ENCODE measurements at places on chromosomes 2 and 18.

- DNase-seq = no peak
Measured at GRCh38 chr2:18498531-18498930, 61.9 kb downstream of the RDH14 start.

DNA sequence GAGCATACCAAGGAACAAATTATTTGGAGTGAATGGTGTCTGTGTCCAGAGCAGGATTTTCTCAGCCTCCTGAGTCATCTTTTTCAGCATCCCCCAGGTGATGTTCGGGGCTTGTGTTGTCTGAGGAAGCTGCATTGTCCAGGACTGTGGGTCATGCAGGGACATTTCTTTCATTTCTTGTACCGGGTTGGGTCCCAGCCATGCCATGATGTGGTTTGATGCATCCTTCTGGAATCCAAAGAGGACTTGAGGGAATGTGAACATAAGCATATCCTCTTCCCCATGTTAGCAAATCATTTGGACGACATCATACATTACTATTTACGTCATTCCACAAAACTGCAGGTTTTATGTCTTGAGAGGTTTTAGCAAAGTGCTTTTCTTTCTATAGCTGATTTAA lies 797.8 kb downstream of the CCDC85A start:
- no peak for DNase-seq

GRCh38 chr2:177543007-177543760 lies 150.6 kb downstream of the AGPS start:
- DNase-seq = no peak

GRCh38 chr18:63161032-63161760 lies 158.4 kb downstream of the BCL2 start:
- peak; percentile 71 for DNase-seq

- DNase-seq = no peak
Measured at GRCh38 chr18:35697869-35698268, 116.3 kb downstream of the GALNT1 start.

GRCh38 chr2:24077879-24078278 lies 1.8 kb upstream of the SF3B6 start:
- DNase-seq = no peak

DNA sequence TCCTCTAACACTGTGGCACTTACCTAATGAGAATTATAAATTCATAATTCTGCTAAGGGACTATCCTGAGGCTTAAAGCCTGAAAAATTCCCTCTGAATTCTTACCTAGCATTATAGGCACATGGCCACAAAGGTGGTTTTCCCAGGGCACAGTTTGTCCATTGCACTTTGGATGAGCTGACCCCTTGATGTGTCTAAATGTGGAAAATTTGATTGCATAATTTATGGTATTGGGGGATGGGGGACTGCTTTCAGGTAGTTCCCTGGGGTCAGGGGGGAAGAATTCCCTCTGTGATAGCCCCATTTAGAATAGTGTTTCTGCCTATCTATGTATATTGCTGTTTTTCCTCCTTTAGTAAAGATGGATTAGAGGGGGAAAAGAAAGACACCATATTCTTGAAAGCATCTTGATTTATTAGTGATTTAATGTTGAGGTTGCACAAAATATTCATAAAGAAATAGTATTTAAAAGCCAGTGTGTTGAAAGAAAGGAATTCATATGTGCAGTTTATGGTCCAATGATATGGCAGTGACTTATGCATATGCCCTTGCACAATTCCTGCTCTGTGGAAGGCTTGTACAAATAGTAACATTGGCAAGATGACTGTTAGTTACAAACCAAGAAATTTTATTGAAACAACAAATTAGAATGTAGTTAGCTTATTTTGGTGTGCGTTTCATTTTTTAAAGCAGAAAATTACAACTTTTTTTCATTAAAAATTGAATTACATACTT lies 8.7 kb upstream of the HTR2B start:
- DNase-seq = no peak

- DNase-seq = no peak
Measured at GRCh38 chr2:88196490-88197087, 26.4 kb downstream of the THNSL2 start.

DNA sequence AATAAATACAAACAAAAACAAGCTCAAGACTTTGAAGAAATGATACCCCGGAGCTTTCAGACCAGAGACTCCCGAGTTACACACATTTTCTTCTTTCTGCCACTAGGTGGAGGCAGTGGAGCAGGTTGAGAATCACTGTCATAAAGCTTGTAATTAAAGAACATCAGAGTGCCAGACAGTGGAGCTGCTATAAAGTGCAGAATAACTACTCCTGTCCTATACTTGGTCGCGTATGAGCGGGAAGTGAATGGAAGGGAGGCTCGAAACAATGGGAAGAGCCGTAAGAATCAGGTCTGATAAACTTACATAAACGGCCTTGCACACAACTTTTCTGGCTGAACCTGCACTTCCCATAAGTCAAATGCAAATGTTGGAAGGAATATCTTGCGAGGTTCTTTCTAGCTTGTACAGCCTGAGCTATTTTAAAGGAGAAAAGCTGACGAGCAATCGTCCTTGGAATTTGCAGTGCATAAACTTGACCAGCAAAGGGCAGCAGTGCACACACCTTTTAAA lies 189.0 kb downstream of the RPIA start:
- no peak for DNase-seq

DNA sequence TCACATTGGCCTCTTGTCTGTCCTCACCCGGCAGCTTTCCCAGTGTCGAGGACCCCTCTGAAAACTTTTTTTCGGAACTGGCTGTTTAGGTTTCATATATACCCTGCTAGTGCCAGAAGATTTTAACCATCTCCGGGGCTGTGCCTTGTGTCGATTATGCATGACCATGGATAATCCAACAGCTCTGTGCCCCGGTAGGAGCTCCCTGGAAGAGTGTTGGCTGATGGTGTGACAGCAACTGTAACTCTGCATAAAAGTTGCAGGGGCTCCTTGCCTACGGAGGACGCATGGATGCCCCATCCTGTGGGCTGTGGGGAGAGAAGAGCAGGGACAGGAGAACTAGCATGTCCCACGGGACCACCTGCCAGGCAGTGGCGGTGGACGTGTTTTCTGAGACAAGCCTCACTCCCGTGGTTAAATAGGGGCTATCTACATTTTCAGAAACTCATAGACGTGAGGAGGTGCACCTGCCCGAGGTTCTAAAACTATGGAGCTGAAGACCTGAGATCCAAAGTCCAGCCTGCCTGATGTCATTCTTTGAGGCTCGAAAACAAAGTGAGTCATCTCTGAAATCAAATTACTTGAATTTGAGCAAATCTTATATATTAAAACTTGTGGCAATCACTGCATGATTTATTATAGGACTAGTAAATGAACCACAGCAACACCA lies 437.2 kb upstream of the HS6ST1 start:
- no peak for DNase-seq

DNA sequence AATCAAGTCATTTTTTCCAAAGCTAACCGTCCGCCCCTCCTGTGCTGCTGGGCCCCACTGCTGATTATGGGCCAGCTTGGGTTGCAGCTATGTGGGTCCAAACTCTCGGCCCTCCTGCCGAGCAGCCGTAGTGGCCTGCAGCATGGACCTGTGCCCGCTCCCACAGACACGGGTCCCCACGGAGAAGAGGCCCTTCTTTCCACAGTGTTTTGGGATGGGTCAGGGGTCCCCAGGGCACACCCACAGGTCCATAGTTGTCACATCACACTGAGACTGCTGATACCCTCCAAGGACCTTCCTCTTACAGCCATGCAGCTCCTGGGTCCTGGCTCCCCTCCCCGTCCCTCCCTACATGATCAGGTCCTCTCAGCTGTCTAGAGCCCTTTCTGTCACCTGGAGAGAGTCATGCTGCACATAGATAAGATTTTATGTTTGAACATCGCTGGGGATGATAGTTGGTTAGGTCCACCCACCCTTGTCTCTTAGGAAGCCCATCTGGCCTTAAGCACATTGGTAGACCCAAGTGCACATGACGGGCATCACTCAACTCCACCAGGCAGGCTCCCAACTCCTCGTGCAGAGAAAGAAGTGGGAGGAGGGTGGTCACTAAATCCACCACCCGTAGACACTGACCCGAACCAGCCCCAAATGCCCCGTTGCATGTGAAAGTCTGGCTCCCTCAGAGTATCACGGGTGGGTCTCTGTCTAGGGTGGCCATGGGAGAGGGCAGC lies 17.5 kb downstream of the GPR55 start:
- DNase-seq = no peak

DNA sequence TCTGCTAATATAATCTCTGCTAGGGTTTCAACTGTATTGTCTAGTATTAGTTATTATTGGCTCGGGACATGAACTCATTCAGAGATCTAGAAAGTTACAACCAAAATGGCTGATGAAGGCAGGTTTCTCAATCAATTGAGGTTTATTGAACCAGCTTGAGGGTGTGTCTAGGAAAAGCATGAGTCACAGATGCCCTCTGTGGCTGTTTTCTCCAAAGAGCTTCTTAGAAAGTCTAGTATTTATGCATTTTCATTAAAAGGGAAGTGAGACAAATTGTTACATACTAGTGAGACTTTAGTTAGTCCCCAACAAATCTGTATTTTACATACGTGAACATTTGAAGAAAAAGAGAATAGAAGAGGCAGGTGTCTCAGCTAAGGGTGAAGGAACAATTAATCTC lies 23.0 kb upstream of the RTTN start:
- DNase-seq = no peak

- DNase-seq = no peak
Measured at GRCh38 chr2:170928036-170928823, 823 bp upstream of the GORASP2 start.

DNA sequence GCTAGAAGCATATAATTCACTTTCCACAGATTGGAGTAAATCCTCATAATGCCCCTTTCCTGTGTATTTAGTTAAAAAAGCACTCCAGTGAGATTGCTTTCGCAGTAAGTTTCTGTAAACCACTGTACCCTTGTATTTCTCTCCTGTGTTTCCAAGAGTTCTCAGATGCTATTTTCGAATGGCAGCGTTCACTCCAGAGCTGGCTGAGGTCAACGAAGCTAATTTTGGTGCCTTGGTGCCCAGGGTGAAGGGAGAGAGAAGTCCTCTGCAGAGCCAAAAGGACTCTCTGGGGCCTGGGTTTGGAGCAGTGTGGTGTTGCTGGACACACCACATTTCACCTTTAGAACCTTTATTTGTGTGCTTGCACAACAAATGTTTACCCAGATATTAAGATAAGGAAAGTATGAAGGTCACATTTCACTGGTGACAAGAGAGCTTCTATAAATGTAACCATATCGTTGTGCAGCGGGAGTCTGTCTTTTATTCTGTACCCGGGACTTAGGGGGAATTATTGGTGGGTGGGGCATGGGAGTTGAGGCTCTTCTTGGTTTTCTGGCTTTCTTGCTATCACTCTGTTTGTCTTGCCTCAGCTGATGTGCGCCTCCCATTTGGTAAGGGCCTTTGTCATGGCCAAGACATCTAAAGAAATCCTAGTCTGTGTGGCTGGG lies 9.9 kb downstream of the EPAS1 start:
- no peak for DNase-seq

DNA sequence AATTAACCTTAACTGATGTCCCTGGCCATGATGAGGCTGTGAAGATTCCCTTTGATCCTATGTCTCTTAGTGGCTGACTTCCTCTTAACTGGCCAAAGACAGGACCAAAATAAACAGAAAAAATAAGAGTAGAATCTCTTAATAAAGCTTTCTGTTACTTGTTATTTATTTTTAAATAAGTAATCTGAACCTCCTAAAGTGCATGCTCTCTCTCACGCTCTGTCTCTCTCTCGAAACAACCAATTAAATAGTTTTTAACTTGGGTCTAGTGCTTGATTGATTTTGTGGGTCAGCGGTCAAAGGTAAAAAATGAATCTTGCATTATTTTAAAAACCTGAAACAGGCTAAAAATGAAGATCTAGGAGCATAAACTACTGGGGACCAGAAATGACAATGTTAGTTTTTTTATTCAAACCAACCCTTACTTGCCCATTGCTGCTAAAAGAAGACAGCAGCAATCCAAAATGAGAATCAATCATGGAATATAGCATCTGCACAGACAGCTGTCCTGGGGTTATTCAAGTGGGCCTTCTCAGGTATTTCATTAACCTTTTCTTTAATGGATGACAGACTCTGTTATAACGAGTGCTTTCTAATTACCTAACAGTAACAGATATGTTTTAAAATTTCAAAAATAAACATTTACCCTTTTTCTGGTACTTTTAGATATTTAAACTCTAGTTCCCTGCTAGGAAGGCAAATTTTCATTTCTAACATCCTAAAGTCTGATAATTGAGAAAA lies 11.2 kb downstream of the GAREM1 start:
- no peak for DNase-seq

DNA sequence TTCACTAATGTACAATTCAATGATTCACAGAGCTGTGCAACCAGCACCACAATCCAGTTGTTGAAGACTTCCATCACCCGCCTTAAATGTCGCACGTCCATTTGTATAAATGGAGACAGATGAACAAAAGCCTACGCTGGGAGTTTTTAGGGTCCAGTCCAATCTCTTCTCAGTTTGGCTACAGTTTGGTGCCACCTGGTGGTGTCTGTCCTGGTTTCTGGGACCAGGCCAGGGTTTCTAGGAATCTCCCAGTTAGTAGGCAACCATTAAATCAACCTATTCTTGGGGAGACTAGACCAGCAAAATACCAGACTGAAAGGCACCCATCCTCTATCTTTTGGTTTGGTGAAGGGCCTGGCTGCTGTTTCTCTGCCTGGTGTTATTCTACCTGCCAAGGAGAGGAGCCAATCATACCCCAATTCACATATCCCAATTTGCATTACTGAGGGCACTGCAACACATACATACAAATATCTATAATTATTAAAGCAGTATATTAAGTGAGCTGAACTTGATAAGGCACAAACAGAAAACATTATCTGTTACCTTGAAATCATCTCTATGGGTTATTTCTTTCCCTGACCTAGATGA lies 3.2 kb upstream of the DDX1 start:
- DNase-seq = no peak

GRCh38 chr2:233798335-233799086 lies 20.4 kb downstream of the MROH2A start:
- DNase-seq = no peak

GRCh38 chr2:423479-423878 lies 135.6 kb upstream of the ALKAL2 start:
- DNase-seq = no peak

DNA sequence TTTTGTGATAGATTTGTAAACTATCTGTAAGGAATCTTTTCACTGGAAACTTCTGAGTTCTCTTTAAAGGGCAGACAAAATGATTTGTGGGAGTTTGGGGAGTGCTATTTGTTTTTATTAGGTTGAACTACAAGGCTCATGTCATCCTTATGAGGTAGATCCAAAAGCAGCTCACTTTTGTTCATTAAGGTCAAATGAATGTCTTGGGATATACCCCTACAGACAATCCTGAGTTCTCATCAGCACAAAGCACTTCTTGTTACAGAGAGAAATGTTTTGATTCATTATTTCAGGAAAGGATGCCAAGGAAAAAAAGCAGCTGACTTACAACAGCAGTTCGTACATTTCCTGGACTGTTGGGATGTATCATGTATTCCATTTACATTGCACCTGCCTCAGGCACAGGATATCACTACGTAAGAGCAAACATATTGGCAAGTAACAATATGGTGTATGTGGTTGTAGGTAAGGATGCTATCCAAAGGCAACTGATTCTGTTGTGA lies 68.9 kb downstream of the DCC start:
- DNase-seq = no peak

DNA sequence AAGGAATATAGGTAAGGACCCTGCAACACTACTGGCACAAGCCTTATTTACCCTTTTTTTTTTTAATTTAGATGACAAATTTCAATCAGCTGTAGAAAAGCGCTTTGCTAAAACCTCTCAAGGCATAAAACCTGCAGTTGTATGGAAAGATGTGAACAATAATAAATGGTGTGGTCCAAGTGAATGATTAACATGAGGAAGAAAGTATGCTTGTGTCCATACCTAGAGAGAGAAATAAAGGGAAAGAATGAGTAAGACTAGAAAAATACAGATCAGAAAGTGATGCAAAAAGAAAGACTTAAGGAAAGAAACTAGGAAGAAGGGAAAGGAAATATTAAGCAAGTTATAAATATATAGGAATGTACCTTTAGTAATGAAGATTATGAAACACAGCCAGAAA lies 119.2 kb upstream of the SCN7A start:
- DNase-seq = no peak

All from T-helper 2 cell (primary cell).